Stimulated activated CD4-positive, alpha-beta T cell treated with anti-CD3 and anti-CD28 coated beads, Interleukin-1b, Interleukin-23, amount 100 ng/mL, for 24 hours (primary cell): ENCODE measurements at places on chromosomes 5 and 9.

- no peak for DNase-seq
Measured at GRCh38 chr9:120544441-120544840, 35.5 kb downstream of the CDK5RAP2 start.

GRCh38 chr9:137127301-137128157 is 11.4 kb upstream of the GRIN1 start:
- DNase-seq: no peak

GRCh38 chr5:140372971-140373487 is 13.0 kb downstream of the SLC4A9 start:
- DNase-seq: no peak

GRCh38 chr9:35104586-35104985 is 1.7 kb upstream of the STOML2 start:
- no peak for DNase-seq

GRCh38 chr9:12640016-12640587 is 53.1 kb upstream of the TYRP1 start:
- no peak for DNase-seq

GRCh38 chr5:926417-927171 is 33.9 kb downstream of the TRIP13 start:
- DNase-seq: no peak

GRCh38 chr9:17229945-17230560 is 95.2 kb downstream of the CNTLN start:
- DNase-seq: no peak

DNA sequence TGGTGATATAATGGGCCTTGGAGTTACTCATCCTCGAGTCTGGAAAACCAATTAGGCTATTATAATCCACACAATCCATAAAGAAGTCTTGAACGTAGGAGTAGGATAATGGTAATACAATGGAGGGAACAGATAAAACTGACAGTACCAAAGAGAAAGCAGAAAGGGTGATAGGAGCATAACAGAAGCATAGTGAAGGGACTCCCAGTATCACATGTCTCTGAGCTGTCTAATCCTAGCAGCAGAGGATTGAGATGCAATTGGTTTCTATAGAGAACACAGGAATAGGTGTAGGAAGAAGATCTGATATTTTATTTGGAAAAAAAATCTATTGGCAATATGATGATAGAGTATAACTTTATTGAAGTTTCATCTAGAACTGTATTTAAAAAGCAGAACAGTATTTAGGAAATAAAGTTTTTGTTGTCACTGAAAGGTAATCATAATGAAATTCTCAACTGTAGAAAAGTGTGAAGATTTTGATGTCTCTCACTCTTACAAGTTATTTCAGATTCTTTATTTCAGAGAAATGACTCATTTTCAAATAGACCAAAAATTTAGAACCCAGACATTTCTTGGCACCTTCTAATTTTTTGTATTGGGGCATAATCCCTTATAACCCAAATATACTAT is 25.4 kb downstream of the SRFBP1 start:
- DNase-seq: no peak

DNA sequence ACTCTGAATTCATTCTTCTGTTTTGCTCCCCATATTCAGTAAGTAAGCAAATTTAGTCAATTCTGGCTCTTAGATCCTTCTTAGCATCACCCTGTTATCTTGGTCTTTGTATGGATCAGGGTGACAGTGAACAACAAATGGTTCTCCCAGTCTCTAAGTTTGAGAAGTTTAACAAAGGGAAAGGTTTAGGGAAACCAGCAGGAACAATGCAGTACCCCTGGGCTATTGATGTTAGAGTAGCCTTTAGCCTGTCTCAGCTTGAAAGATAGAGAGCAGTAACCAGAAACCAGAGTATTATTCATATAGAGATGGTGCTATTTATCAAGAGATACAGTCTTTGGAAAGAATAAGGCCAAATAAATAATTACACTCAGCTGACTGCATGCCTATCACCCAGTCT is 241.8 kb downstream of the CDH12 start:
- DNase-seq: no peak

DNA sequence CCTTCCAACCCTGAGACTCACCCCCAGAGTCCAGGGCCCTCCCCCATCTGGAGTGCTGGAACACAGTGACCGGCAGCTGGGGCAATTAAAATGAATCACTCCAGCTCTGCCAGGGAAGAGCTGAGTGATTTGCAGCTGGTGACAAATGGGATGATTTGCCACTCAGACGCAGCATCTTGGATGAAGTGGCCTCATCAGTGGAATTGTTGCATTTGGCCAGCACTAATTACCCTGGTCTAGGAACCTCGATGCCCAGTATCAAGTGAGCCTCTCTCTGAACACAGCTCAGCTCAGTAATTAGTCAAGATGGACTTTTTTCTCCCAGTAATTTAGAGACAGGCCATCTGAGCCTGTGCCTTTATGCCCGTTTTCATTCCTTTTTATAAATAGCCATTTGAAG is 259.5 kb downstream of the GRIA1 start:
- DNase-seq: no peak

- no peak for DNase-seq
Measured at GRCh38 chr5:19987612-19988361, at the start of gene CDH18. Gene CDH18, minus strand, starts transcription at chr5:19988200. Its CDS starts 149,214 bp downstream, at chr5:19838986.

- DNase-seq: no peak
Measured at GRCh38 chr5:2738156-2738699, 13.2 kb downstream of the IRX2 start.

GRCh38 chr5:143021595-143021994 is 251.4 kb downstream of the ARHGAP26 start:
- DNase-seq: no peak

GRCh38 chr5:95858023-95858461 is 35.5 kb upstream of the GLRX start:
- DNase-seq: no peak

- DNase-seq: no peak
Measured at GRCh38 chr5:127206320-127207113, 84.1 kb upstream of the MEGF10 start.

DNA sequence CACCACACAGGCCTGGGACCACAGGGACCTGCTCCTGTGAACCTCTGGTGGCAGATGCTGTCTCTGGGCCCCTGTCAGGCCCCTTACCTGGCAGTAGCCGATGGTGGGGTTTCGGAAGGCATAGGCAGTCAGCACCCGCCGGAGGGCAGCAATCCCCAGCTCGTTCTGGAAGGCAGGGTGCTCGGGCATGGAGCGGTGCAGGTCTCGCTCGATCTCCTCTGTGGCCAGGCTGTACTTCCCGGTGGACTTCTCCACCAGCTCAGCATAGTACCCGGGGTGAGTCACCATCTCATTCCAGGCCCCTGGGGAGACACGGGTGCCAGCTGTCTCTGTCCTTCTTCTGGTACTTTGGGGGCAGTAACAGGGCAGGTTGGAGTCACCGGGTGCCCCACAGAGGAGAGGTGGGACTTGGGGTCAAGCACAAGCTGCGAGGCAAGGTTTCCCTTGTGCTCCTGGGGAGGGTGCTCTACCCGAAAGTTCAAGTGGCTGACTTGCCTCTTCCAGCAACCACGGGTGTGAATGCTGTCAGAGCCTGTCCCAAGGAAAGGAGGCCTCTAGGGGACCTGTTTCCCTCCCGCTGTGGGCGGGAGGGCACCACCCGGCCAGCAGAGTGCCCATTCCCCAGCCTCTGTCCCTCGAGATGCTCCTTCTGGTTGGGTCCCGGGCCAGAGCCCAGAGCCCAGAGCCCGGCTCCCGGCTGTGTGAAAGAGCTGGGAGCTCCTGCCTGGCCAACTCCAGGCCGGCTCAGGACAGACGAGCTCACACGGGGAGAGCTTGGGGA is 19.8 kb upstream of the MRNIP start:
- no peak for DNase-seq

DNA sequence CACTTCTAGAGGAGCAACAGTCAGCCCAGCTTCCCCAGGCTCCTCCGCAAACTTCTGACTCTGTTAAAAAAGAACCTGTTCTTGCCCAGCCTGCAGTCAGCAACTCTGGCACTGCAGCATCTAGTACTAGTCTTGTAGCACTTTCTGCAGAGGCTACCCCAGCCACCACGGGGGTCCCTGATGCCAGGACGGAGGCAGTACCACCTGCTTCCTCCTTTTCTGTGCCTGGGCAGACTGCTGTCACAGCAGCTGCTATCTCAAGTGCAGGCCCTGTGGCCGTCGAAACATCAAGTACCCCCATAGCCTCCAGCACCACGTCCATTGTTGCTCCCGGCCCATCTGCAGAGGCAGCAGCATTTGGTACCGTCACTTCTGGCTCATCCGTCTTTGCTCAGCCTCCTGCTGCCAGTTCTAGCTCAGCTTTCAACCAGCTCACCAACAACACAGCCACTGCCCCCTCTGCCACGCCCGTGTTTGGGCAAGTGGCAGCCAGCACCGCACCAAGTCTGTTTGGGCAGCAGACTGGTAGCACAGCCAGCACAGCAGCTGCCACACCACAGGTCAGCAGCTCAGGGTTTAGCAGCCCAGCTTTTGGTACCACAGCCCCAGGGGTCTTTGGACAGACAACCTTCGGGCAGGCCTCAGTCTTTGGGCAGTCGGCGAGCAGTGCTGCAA is 72.8 kb downstream of the NUP214 start:
- DNase-seq: no peak

DNA sequence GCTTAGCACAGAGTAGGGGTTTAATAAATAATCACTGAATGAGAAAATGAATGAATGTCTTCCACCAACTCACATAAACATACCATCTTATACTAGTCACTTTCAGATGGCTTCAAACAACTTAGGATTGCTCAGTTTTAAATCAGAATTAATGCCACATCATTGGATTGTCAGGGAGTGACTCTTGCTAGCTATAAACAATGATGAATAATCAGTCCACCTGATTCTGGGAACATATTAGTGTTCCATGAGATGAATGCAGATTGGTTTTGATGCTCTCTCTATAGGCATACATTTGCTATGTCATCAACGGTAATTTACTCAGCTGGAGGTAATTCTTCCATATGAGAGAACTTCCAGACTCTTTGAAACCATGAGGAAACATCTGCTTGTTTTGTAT is 97.4 kb downstream of the CDH9 start:
- DNase-seq: no peak

GRCh38 chr9:72315089-72315509 is 49.9 kb downstream of the ZFAND5 start:
- DNase-seq: no peak

GRCh38 chr5:103962023-103962422 is 399.4 kb upstream of the NUDT12 start:
- DNase-seq: no peak

- DNase-seq: peak; percentile 7
Measured at GRCh38 chr9:72476617-72477437, 44.6 kb upstream of the TMC1 start.

GRCh38 chr5:59246882-59247281 is 646.6 kb downstream of the PDE4D start:
- DNase-seq: no peak

DNA sequence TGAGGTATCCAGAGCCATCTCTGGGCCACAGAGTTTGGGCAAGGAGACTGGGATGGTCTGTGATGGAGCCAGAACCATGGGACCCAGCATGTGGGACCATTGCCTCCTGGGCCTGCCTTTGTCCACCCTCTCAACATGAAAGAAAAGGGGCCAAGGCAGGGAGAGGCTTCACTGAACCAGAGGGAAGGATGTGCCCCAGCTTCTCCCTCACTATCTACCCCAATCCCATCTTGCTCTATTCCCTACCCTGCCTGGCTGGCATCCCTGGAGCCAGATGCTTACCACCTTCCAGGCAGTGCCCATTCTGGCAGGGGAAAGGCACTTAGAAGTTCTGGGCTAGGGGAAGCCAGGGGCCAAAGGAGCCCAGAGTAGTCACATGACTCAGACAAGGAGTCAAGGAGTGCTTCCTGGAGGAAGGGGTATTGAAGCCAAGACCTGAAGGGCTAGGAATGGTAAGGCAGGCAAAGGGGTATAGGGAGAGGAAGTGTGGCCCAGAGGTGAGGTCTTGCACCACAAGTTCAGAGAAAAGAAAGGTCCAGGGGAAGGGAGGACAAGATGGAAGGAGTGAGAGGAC is 9.8 kb downstream of the PDLIM4 start:
- DNase-seq: no peak

DNA sequence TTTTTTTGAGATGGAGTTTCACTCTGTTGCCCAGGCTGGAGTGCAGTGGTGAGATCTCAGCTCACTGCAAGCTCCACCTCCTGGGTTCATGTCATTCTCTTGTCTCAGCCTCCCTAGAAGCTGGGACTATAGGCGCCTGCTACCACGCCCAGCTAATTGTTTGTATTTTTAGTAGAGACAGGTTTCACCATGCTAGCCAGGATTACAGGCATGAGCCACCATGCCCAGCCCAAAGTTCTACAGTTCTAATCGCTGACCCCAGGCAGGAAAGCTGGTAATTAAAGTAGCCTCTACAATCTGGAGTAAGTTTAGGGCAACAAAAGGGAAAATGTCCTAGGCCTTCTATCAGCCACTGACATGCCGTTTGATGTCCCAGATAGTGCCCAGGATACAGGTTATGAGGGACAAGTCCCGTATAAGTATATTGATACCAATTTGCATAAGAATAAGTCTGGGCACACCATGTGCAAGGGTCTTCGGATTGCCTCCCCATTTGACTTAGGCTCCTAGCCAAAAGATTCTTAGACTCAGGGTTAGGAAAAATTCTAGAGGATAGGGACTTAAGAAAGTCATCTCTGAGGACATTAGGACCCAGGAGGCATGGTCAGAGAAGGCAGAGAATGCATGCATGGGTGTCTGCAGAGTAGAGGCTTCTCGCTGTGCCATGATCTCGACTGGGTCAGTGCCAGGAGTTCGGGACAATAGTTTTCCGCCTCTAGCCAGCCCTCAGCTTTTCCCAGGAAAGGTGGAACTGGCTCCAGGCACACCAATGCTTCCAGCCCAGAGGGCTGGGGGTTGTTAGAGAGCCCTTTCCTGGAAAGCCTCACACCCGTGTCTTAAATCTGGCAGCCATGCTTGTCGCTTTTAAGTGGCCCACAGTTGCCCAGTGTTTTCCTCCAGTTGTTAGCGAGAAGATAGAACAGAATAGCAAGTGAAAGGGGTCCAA is 1111.1 kb downstream of the TAF11L14 start:
- no peak for DNase-seq

DNA sequence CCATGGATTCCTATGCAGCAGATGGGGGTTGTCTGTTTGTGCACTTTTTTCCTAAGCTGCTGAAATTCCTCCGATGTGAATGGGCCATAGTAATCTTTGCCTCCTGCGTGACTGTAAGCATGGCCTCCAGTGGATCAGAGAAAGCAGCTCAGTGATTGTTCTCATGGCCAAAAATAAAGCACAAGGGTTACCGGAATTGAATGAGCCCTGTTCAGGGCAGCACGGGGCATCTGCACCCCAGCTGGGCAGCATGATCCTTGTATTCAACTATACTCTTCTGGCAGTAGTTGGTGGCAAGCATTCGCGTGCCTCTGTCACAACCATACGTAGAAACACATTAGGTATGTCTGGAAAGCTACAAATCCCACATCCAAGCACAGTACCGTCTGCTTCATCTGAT is 193.9 kb downstream of the RORB start:
- DNase-seq: no peak

DNA sequence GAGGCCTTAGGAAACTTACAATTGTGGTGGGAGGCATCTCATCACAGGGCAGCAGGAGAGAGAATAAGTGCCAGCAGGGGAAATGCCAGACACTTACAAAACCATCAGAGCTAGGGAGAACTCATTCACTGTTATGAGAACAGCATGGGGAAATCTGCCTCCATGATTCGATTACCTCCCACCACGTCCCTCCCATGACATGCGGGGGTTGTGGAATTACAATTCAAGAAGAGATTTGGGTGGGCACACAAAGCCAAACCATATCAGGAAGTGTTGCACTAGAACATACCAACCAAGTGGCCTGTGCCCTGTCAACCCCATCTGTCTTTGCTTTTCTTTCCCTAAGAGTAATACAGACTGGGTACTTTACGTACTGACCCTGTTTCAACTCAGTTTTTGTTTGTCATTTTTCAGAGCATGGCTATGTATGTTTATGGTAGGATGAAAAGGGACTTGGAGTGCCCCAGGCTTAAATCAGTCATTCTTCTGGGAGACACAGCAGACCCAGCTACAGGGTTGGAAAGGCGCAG is 58.3 kb upstream of the TGFBR1 start:
- no peak for DNase-seq
